ENCODE measurements at places on chromosomes 16 and 17.
A peak's percentile ranks its signal among the peaks of the same experiment; 100 is the strongest.

DNA sequence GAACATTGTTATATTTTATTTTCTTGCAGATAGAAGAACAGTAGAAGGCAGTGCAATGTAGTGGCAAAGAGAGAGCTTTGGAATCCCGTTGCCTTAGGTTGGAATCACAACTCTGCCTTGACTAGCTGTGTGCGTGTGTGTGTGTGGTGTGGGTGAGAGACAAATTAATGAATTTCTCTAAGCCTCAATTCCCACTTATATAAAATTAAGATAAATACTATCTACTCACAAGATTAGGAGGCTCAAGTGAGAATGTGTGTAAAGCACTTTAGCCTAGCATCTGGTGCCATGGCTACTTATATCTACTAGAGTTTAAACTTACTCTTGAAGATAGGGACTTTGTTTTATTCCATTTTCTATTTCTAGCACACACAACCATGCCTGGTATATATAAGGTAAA lies 12.8 kb downstream of the CPD start:
- DNase-seq: no peak

- DNase-seq: peak; percentile 94
Measured at GRCh38 chr17:65627891-65628643, 66.6 kb upstream of the AXIN2 start.

GRCh38 chr16:51834133-51834532 lies 683.1 kb upstream of the SALL1 start:
- DNase-seq: no peak

DNA sequence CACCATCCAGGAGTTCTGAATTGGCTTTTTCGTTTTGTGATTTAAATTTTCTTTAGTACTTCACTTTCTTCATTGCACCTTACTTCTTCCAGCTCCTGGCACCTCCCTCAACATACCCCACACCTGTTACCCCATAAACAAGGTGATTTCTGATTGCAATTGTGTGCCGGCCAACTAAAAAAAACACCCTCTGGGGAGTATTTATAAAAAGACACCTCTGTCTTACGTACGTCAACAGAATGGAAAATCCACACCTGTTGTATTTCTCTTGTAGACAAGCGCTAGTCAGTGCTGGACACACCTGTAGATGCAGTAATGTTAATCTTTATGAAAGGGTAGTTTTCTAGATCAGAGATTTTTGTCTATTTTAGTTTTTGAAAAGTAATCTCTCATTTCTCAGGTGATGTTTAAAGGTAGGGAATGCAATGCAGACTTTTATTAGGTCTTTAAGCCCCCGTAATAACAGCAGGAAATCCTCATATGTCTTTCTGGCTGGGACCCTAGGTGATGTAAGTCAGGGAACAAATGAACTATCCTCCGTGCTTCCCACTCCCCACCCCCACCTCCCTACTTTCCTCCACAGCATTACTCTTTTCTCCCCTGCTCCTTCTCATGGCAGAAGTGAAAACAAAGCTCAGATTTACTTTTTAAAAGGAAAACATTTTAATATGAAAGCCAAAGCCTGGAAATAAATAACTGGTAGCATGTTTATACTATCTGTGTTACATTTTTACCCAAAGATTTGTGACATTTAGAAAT lies 4.2 kb downstream of the MSI2 start:
- DNase-seq: no peak

DNA sequence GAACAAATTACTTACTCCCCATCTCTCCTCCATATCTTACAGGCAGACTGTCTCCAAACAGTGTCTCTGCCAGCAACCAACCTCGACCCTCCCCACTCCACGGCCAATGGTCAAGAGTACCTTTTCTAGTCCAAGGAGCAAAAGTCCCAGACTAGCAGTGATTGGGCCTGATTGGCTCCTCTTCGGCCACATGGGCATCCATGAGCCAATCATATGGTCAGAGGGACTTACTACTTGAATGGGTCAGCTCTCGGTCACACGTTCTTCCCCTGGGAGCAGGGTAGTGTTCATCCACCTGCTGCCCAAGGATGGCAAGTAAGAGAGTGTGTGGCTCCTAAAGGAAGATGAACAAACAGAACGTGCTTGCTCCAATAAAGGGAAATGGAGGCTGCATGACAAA lies 84.6 kb downstream of the C16orf78 start:
- no peak for DNase-seq

- DNase-seq: no peak
Measured at GRCh38 chr17:51768706-51769105, 389.8 kb downstream of the CA10 start.

DNA sequence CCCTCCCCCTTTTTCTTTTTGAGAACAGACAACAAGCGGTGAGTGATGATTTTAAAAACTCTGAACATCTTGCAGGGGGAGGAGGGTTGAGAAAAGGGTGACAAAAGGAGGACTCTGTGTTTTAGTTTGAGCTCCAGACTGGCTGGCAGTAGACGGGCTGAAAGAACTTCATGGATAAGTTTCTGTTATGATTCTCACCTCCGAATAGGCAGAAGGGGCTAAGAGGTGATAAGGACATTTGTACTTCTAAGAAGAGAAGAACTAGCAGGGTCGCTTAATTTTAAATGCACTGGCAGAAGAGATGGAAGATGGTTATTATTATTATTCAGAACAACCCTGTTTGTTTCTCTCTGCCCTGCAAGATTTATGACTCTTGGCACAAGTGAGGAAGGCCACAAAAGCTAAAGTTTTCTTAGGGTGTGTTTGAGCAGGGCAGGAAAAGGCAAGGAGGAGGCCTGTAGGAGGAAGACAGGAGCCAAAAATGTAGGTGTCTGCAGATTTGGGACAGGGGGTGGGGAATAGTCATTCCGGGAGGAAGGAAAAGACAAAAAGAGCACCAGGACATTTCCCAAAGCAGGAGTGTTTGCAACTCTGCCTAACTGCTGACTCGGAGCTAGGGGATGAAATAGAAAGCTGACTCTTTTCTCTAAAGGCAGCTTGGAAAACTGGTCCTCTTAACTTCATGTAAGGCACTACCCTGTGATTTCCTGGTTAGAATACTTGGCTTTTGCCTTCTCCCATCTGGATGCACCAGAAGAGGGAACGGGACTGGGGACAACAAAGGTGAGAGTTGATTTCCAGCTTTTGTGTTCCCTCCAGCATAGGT lies 11.9 kb upstream of the HOXB2 start:
- DNase-seq: no peak

DNA sequence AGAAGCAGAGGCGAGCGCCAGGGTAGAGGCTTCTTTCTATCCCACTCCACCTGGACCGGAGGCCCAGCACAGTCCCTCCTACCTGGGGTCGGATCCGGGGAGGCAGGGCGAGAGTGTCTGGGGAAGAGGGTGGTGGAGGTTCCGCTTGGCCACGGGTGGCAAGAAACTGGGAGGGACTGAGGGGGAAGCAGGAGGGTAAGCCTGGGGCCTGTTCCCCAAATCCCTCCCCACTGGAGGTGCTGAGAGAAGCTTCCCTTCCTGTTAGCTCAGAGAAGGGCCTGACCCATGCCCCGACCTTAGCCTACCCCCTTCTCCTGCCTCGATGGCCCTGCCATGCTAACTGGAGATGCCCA lies 1.8 kb upstream of the TPPP3 start:
- DNase-seq: no peak

GRCh38 chr17:4143563-4144421 lies 795 bp downstream of the CYB5D2 start:
- DNase-seq: peak; percentile 82

DNA sequence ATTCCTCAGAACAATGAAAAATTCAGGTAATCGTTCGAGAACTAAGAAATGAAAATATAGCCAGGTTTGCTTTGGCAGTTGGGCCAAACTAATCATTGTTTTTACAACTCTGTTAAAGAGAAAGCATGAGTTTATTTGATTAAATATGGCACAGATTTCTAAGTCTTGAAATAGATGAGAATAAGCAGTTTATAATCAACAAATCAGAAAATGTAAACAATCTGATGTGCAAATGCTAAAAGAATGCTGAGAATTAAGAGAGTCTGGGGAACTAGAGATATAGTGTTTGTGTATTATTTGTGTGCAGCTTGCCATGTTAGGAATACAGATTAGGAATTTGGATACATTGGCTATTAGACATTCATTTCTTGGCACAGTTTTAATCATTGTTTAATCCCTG lies 212.5 kb downstream of the TANC2 start:
- DNase-seq: no peak

DNA sequence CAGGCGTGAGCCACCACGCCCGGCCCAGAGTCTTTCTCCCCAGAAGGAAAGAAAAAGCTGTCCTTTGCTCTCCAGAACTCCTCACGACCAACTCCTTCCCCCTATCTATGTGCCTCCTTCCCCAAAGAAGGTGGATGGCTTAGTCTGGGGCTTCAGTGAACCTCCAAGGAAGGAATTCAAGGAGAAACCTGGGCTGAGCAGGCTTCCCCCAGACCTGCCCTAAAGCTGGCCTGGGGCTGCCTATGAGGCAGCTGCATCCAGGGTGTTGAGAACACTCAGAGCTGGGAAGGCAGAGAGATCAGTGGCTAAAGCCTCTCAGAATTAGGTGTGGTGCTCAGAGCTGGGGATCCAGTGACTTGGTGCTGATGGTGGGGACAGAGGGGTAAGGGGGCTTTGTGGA lies 3.8 kb downstream of the ACSF2 start:
- DNase-seq: no peak

DNA sequence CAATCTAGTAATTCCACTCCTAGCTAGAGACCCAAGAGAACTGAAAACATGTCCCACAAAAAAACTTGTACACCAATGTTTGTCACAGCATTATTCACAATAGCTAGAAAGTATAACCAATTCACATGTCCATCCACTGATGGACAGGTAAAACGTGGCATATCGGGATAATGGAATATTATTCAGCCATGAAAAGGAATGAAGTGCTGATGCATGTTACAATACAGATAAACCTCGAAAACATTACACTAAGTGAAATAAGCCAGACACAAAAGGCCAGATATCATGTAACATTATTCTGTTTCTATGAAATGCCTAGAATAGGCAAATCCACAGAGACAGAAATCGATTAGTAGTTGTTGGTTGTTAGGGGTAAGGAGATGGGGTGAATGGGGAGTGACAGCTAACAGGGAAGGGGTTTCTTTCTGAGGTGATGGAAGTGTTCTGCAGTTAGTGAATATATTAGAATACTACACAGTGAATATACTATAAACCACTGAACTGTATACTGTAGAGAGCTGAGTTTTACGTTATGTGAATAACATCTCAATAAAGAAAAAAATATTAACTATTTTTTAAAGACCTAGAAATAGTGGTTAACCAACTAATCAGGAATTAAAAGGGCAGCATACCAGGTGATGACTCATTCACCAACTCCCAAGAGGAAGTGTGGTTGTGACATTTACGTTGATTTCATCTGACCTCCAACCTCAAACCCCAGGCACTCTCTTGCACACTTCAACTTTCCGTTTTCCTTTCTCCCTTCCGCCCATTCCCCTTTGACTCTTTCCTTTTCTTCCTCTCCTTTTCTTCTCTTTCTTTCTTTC lies 48.6 kb downstream of the GAS7 start:
- DNase-seq: no peak

DNA sequence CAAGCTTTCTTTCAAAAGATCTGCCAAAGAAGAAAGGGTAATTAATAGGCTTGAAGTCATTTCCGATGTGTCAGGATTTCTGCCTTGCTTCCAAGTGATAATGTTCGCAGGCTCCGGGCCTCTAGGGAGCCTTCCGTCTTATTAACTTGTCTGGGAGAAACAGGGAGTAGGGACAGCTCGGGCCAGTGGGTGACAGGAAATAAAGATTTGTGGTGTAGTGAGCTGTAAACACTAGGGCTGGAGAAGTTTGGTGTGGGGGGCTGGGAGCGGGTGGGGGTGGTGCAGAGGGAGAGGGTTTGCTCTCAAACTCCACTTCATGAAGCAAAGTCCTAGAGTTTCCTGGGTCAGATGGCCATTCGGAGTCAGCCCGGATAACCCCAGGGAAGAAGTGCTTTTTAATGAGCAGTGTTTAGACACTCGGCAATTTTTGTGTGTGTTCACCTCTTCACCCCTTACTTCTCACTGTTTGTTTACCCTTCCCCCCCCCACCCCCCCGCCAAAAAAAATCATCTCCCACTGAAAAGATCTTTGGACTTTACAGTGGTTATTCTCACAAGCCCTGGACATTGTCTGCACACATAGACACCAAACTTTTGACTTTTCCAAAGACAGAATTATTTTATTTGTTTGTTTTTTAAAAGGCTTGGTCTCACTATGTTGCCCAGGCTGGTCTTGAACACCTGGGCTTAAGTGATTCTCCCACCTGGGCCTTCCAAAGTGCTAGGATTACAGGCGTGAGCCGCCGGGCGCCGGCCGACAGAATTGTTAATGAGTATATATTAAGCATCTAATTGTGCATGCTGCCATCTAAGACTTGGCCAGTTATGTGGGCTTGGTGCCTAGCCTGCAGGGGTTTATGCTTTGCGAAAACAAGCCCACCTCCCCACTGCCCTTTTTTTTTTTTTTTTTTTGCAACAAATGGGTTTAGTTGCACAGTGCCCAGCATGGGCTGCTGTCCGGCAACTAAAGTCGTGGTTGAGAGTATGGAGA lies 196.4 kb downstream of the CCDC182 start:
- DNase-seq: no peak

GRCh38 chr17:81858170-81858966 lies 2.0 kb downstream of the P4HB start:
- DNase-seq: peak; percentile 92

- DNase-seq: no peak
Measured at GRCh38 chr16:85515830-85516397, 97.2 kb upstream of the GSE1 start.

- no peak for DNase-seq
Measured at GRCh38 chr16:19888834-19889233, 4.2 kb upstream of the GPRC5B start.

DNA sequence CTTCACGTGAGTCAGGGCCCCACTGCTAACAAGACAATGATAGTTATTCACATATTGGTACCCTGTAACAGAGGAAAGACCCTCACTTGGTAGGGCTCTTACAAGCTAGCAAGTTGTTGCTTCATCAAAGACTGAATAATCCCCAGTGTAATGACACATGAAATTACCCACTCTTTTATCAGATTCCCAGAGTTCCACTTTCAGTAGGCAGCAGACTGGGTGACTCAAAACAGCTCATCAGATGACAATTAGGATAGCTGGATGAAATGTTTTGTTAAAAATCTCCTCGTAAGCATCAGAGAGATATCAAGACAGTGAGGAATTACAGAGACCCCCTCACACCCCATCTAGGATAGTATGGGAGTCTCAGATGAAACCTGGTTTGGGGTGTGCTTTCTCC lies 6.8 kb upstream of the OR1E2 start:
- no peak for DNase-seq

GRCh38 chr16:48244863-48245195 lies 729 bp downstream of the LONP2 start:
- no peak for DNase-seq

DNA sequence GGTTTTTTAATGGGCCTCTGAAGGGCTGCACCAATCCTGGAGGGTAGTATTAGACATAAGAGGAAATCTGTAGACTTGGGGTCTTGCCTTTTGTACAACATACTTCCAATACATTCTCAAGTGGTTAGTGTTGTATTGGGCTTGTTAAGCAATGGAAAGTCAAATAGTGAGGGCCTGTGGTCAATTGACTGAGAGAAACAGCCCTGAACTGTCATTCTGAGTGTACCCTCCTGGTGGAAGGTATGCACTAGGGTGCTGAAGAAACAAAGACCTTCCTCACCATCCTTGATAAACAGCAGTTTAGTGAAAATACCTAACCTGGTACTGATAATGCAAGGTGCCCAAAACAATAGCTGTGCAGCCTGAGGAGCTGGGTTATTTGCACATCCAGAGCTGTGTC lies 22.2 kb downstream of the OR2C1 start:
- DNase-seq: no peak

GRCh38 chr17:4899341-4900230 lies at the start of gene C17orf107:
TSS of gene C17orf107 (plus strand) at chr17:4899536. CDS start at chr17:4899763, 227 bp downstream.
- DNase-seq: peak; percentile 38

- peak; percentile 77 for DNase-seq
Measured at GRCh38 chr17:59846394-59847165, 46.2 kb downstream of the TUBD1 start.

- DNase-seq: no peak
Measured at GRCh38 chr16:89024546-89025060, 47.6 kb upstream of the CBFA2T3 start.
